Anterior cingulate cortex (tissue), 58 donors: ENCODE measurements at places on chromosomes 1 and 21.

DNA sequence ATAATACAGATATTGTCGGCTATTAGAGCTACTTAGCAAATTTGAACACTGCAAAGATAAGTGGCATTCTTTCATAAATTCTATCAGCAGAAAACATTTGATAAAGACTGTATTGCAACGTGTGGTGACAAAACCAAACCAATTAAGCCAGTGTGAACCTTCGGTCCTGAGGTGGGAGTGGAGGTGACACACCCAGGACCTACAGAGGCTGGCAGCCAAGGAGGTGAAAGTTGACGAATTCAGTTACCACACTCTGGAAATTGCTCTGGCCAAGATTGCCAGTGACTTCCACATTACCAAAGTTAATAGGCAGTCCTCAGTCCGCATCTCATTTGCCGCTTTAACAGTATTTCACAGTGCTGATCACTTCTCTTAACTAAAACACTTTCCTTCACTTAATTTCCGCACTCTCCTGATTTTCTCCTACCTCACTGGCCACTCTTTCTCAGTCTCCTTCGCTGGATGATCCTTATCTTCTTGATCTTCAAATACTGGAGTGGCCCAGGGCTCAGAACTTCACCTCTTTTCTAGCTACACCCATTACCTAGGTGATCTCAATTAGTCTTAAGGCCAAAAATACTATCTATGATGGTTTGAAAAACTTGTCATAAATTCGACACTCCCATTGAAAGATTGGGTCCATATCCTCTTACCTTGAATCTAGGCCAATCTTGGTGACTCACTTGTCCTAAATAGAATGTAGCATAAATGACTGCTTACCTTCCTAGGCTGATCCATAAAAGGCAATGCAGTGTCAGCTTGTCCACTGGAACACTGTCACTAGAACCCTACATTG lies 5.1 kb upstream of the CDC42BPA start:
- DNase-seq = no peak

- DNase-seq = no peak
Measured at GRCh38 chr1:5943343-5944124, 48.7 kb downstream of the NPHP4 start.

DNA sequence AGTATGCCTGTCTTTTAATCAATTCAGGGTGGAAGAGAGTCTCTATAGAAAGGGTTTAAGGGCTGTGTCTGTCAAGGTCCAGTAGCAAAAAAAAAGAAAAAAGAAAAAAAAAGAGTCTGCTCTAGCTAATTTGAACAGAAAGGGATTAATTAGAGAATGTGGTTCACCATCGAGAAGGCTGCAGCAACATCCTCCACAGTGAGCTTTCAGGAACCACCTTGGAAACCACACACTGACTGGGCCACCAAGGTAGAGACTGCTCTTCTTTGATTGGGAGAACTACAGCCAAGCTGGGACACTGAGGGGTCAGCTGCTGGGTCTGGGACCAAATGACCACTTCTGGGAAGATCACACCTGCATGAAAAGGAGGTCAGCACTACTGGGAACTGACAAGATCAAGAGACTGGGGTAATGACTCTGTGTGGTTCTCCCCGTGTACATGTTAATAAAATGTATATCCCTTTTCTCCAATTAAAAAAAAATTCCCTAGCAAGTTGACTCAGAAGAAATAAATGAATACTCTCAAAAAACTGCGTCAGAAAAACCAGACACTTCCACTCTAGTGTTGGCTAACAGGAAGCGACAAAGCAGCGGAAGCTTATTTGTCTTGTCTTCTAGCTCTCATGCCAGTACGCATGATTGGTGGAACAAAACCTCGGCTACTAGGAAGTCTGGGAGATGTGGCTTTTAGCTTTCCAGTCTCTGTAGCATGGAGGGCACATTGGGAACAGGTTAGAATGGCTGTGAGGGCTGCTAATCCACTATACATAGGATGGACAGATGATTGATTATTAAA lies 60.0 kb upstream of the IVNS1ABP start:
- DNase-seq = no peak

DNA sequence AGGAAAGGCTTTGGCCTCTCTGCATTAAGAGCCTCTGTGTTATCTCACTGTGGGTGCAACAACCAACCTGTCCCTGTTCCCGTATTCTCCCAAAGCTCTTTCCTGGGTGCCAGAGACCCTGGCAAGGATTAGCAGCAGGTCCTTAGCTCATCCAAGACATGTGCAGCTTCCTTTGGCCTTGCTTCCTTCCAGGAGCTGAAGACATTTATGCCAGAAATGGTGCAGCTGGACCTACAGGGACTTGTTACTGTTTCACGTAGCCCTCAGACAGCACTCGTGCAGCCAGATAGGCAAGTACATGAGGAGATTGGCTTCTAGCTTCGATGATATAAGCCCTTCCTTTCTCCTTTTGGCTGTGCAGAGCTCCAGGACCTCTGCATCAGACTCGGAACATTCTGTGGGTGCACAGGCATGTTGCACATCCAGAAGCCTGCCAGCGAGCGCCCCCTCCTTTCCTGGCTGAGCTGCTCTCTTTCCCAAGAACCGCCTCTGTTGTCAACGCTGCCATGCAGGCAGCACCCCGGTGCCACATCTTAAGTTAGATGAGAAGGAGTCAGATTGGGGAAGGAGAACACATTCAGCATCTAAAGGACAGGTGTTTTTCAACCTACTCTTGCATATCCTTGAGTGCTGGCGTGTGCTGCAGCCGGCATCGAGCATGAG lies 284.5 kb upstream of the PLXNA2 start:
- peak; percentile 49 for DNase-seq

GRCh38 chr1:9207086-9207485 lies 27.5 kb upstream of the H6PD start:
- no peak for DNase-seq

- DNase-seq = no peak
Measured at GRCh38 chr21:45578176-45578801, 36.0 kb upstream of the SLC19A1 start.

DNA sequence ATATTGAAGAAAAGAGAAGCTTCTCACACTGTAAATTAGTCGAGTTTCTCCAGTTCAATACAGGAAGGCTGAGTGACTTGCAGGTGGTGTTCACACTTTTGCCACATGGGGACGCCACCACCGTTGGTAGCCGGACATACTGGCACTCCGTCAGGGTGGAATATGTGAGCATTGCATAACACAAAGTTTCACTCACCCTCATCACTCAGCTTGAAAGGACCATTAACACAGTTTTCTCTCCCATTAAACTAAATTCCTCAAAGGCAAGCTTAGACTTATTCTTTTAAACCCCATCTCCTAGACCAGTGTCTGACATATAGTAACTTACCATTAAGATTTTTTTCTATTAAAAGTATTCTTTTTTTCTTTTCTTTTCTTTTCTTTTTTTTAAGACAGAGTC lies 105.3 kb upstream of the SERBP1 start:
- no peak for DNase-seq

- DNase-seq = no peak
Measured at GRCh38 chr1:203467550-203467921, 8.1 kb upstream of the PRELP start.

- DNase-seq = no peak
Measured at GRCh38 chr1:34683616-34684015, 71.2 kb upstream of the GJB5 start.

DNA sequence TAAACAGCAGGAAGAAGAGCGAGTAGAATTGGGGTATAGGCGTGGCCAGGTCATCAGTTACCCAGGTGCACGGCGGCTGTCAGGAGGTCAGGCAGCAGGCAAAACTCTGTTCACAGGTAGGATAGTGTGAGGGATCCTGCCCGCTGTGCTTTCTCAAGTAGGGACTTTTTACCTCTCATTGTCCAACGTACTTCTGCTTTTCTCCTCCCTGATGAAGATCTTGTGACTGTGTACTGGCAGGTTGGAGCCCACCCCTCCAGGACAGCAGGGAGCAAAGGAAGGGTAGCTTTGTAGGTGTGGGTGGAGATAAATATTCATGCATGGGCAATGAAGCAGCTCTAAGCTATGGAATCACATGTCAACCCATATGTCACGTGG lies 373.5 kb downstream of the KIF26B start:
- no peak for DNase-seq

- no peak for DNase-seq
Measured at GRCh38 chr1:66286307-66286706, 247.6 kb upstream of the SGIP1 start.

DNA sequence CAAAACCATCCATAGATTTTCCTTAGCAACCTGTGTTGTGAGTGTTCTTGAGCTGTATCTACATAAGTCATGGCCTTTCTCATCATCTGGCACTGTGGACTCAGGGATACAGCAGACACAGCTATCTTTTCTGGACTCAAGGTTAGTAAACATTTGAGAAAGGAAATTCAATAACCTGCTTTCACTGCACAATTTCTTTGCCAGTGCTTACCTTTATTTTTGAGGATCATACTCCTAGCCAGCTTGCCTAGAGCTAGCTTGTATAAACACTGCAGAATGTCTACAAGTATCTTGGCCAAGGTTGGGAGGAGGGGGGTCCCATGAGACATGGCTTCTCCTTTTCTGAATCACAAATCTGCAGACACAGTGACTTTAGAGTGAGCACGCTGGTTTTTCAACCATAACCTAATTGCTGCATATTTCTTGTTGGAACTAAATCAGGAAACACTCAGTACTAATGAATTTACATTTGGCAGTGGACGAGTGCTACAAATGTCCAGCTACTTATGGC lies 27.2 kb downstream of the ADAMTS5 start:
- no peak for DNase-seq

DNA sequence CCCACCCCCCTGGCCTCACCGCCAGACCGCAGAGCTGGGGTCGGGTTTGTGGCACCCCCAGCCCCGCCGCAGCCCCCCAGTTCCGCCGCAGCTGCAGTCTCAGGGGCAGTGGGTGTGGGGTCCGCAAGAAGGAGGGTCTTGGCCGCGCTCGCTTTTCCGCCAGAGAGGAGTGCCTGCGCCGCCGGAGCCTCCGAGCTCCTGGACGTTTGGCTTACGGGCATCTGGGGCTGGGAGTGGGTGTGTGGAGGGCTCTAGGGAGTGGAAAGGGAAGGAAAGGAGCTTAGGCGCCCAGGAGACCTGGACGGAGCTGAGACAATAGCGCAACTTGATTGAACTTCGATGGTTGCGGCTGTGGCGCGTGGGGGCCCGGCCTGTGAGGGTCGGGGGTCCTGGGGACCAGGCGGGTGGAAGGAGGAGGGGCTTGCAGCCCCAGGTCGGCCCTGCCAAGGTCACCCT lies 88.8 kb upstream of the IPO9 start:
- no peak for DNase-seq

DNA sequence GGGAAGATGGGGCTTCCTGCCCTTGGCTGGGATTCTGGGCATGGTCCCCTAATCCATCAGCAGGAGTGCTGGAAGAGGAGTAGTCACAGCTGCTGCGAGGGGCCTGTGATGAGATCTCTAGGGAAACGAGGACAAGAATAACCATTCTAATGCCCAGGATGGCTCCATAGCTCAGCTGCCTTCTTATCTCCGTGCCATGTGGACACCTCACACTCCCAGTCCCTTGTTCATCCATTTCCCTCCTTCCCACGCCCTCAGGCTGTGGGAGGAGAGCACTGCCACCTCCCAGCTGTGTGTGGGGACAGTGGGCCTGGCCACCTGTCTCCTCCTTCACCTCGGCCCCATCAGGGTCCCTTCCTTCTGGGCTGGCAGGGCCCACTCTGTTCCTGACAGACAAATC lies 16.1 kb upstream of the ETV3 start:
- DNase-seq = no peak

DNA sequence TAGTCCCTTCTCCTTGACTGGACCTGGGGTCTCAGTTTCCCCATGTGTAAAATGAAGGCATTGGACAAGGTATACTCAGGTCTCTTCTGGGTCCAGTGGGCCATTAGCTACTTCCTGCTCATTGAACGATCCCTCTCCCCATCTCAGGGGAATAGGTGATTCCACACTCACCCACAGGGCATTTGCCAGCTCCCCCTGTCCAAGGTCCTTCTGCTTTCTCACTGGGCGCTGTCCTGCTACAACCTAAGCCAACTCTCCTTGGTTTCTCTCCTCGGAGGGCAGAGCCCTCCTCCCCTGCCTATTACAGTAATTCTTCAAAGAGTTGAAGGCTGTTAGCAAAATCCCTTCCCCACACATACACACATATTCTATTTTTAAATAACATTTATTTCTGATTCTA lies 16.6 kb downstream of the DISP3 start:
- no peak for DNase-seq

DNA sequence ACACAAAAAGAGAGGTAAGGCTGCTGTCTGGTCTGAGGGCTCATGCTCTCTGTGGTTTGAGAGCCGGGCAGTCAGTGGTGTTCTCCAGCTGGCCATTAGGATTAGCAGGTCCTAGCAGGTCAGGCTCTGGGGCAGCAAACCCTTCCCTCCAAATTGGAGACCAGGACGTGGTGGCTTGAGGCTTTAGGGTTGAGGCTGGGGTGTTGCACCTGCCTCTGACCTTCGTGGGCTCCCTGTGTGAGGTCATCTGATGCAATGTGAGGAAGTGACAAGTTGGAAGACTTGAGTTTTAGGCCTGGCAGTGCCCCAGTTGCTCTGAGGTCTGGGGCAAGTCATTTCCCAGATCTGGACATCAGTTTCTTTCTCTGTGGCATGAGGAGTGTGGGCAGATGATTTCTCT lies 24.4 kb downstream of the SZRD1 start:
- no peak for DNase-seq

- no peak for DNase-seq
Measured at GRCh38 chr1:92323473-92324453, 24.9 kb downstream of the RPAP2 start.

DNA sequence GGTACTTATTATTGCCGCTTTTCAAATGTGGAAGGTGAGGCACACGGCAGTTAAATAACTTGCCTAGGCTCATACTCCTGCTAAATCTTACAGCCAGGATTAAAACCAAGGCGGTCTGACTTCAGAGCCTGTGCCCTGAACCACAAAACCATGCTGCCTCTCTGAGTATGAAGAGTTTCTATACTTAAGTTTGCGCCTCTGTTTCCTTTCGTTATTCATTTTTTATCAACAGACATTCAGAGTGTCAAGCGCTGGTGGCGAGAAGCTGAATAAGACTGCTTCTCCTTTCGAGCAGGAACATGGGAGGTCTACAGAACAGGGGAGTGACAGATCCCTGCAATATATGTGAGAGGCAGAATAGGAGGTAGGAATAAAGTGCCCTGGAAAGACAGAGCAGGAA lies 96.0 kb upstream of the DUSP10 start:
- DNase-seq = no peak

DNA sequence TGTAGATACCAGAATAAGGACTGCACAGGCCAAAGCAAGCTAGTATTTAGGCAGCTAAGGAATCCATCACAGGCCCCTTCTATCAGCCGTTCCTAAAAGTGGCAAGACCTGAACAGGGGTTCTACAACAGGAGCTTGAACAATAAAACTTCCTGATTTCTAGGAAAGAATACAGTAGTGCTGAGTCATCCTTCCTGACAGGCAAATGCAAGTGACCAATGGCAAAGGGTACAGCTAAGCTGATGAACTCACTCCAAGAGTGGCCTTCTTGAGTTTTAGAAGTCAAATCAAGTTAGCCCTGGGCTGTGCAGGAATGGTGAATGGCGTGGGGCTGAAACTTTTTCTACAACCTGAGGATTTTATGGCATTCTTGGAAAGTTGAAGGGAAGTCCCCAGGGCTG lies 112.9 kb downstream of the GREM2 start:
- DNase-seq = no peak

GRCh38 chr1:20399606-20400180 lies 86.3 kb downstream of the CAMK2N1 start:
- no peak for DNase-seq
